ENCODE measurements at places on chromosomes 7 and 10. TPM values are rescaled to one million over a fixed set of nuclear protein-coding genes. Genes with fewer than 3 reads are reported as not detected.

GRCh38 chr10:14656052-14656730 lies 118.5 kb downstream of the FAM107B start:
- no peak for DNase-seq

- DNase-seq = no peak
Measured at GRCh38 chr7:104903044-104903443, 111.0 kb upstream of the KMT2E start.

GRCh38 chr10:61760943-61761824 lies 98.5 kb downstream of the CABCOCO1 start:
- peak; percentile 80 for DNase-seq

DNA sequence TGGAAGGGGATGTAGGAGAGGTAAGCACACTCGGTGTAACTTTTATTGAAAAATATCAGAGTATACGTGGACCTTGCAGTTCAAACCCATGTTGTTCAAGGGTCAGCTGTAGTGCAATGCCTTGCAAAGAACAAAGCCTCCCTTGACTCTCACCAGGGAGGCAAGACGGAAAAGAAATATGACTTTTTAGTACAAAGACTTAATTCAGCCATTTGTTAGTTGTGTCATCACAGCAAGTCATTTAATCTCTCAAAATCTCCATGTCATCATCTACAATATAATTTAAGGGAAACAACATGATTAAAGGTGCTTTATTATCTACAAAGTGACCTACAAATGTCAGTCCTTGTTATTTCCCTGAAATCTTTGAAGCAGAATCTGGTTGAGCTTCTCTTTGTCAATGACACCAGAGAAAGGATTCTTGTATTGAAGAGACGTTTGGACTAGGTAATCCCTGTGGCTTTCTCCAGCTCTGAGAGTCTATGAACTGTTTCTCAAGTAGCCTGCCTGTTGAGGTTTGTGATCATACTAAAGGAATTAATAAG lies 502.8 kb downstream of the REEP3 start:
- DNase-seq = no peak

DNA sequence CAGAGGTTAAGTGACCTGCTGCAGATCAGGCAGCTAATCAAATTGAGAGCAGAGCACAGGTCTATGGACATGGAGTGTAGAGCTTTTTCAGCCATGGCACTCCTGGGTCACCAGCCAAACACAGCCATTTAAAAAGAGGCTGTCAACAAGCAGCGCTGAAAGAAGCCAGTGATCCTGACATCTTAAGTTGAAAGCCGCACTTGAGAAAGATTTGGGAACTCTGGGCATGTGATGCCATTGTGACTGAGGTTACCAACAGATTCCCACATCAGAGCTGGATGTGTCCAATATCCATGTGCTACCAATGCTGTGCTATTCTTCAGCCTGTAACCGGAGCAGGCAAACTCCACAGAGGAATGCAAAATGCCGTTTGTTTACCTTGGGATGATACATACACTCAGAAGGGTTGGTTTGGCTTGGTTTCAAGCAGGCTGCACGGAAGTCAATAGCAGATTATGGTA lies 56.2 kb upstream of the ABLIM1 start:
- DNase-seq = peak; percentile 61

GRCh38 chr7:157575777-157576176 lies 239.0 kb downstream of the DNAJB6 start:
- DNase-seq = no peak

DNA sequence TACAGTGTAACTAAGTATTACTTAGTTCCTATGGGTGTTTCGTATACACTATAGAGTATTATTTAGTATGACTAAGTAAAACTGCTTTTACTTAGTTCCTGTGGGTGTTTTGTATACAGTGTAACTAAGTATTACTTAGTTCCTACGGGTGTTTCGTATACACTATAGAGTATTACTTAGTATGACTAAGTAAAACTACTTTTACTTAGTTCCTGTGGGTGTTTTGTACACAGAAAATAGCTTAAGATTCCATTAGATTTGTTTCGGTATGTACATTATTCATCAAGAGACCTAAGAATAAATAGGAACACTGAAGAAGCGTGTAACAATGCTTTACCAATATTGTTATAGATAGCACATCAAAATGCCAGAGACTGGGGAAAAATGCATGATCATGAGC lies 25.0 kb downstream of the IGF2BP3 start:
- DNase-seq = no peak

GRCh38 chr10:117544004-117544701 lies 1.6 kb downstream of the EMX2 start:
- no peak for DNase-seq

- DNase-seq = no peak
Measured at GRCh38 chr10:46215426-46215825, 71.4 kb upstream of the ANTXRL start.

GRCh38 chr10:527416-527815 lies 162.1 kb downstream of the DIP2C start:
- DNase-seq = no peak

DNA sequence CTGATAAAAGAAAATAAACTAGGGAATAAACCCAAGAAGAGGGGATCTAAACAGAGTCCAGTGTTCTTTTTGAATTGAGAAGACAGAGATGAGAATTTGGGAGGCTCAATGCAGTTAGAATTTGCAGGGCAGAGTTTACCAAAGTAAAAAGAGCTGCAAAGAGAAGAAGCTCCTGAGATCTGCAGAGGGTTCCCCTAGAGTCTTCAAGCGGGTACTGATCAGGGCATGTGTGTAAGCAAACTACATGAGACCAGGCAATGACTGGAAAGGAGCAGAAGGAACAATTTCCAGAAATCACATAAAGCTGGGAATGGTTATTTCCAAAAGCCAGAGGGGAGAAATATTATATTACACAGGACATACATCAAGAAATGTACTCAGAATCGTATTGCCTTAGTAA lies 58.1 kb upstream of the TES start:
- DNase-seq = no peak

DNA sequence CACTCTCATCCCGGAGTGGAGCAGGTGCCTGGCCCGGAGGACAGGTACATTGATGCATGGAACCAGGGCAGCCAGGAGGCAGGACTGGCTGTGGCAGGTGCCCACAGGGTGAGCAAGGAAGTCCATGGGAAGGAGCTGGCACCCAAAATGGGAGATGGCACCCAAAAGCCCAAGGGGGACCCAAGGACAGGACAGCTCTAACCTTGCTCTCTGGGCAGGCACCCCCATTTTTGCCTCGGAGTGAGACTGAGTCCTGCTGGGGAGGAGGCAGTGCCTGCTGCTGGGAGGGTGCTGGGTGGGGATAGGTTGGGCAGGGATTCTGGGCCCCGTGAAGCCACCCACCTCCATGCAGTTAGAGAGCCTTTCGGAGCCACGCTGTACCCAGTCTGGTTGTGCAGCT lies 234.5 kb downstream of the TCERG1L start:
- DNase-seq = no peak

DNA sequence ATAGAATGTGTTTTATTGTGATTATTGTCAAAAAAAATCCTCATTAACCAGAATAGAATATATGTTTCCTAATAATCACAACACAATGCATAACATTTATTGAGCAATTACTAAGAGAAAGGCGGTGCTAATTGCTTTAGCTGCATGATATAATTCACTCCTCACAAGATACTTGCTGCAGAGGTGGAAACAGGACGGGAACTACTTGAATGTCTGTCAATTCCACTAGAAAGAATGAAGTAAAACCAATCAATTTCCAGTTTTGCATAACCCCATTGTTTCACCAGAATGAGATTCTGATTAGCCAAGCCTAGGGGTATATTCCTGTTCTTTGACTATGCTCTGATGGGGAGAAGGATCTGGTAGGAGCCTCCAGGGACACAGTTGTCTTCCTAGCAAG lies 239.1 kb upstream of the NRP1 start:
- DNase-seq = no peak

DNA sequence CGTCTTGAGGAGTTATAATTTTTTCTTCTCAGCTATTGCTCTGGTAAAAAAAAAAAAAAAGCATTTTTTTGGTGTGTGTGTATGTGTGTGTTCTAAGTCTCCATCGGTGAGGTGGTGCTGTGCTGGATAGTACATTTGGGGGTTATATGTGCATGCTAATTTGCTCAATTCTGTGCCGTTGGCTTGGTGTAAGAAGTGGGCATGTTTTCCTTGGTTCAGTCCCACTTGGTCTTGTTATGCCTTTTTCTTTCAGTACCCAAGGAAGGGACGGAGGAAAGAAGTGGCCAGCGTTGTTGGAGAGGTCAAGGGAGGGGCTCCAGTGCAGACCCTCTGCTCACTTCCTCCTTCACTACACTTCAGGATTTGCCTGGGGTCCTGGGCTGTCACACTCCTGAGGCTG lies 20.4 kb downstream of the LRMDA start:
- no peak for DNase-seq

DNA sequence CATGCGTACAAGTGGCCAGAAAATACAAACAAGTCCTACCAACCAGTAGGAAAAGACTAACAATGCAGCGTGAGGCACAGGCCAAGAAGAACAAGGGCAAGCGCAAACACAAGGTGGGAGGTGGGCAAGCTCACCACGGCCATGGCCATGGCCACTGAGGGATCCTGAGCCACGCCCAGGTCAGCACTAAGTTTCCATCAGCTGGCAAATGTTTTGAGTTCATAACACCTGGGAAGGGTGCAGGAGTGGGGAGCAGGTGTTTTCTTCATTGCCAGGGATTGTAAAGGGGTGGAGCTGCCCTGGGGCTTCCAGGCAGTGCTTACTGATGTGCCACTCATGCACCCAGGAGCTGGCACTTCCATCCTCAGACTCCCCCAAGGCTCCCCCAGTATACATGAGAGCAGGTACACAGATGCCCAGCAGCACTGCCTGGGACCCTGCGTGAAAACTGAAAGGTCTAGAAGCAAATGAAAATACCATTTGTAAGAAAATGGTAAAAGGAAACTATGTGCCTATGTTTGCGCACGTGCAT lies 139.2 kb upstream of the RET start:
- DNase-seq = no peak

GRCh38 chr7:139820089-139820488 lies 9.0 kb upstream of the TBXAS1 start:
- no peak for DNase-seq

DNA sequence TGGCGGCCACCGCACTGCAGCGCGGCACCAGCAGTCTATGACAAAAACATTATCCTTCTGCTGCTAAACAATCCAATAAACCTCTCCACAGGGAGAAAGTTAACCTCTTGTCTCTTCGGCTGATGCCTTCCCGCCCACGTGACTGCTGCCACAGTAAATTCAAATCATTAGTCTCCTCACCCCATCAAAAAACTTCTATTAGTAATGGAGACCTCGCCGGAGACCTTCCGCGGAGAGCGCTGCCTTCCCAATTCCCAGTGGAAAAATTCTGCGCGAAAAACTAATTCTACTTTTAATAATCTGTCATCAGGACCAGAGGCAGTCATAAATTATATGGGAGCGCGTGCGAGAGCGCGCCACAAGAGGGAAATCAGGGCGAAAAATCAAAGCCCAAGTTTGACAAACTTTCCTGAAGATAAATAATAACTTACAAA lies 90.0 kb upstream of the PAX2 start:
- DNase-seq = no peak

DNA sequence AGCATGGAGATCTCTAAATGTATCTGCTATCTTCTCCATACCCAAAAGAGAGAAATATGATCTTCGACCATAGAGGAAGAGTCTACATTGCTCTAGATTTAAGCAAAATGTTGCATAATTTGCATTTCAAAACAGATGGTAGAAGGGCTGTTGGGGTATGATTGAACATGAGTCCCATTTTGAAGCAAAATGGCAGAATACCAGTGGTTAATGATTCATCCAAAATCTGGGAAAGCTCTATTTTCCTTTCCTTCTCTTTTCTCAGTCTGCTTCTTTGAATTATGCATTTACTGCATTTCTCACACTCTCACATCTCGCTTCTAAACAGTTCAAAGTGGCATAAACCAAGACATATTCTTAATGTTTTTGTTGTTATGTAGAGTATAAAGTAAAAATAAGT lies 178.5 kb downstream of the MACC1 start:
- DNase-seq = no peak

DNA sequence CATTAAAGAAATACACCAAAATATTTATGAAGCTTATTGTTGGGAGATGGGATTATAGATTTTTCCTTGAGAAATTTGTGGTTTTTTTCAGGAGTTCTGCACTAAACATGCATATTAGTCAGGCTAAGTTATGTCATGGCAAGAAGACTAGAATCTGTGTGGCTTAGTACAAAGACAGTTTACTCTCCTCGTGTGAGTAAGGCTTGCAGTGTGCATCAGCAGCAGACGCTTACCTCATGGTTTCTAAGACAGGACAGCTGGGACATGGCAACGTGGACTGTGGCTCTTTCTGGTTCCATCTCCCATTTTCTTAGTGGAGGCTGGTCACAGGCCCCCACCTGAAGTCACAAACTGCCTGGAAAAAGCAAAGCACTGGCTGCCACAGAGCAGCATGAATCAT lies 429.6 kb upstream of the VSTM2A start:
- DNase-seq = no peak

DNA sequence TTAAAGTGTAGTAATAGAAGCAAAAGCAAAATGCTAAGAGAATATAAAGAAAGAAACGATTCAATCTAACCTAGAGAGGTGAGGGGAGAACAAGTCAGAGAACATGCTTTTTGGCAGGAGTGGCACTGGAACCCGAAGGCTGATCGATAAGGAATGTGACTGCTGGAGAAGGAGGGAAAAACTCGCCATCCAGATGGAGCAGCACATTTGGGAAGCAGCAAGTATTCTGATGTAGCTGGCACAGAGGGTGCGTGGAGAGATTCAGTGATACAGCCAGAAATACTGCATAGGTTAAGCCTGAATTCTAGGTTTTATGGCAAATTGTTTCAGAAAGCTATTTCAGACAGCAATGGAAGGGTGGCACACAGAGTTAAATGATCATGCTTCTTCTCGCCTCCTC lies 42.0 kb downstream of the USP6NL start:
- no peak for DNase-seq

DNA sequence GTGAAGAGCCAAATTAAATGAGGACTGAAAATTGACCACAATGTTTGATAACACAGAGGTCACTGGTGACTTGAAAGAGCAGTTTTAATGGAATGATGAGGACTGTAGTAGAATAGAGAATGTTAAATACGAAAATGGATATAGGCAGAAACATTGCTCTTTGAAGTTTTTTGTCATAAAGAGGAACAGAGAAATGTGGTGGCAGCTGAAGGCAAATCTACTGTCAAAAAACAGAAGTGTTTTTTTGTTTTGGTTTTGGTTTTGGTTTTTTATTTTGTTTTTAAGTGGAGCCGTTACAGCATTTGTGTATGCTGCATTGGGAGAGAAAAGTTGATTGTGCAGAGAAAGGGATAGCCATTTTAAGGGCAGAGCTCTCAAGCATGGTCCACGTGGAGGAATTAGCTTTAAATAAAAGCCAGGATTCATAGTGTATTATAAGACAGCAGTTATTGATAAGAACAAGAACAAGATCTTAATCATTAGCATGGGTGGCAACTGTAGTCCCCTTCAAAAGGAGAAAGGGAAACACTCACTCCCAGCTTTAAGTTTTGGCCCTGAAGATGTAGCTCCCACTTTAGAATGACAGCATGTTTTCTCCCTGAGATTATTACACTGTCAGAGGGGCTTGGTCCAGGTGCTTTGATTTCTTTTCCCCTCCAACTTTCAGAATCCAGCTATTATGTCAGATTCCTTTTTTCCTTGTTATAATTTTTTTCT lies 156.7 kb upstream of the BET1 start:
- no peak for DNase-seq

- no peak for DNase-seq
Measured at GRCh38 chr10:122484276-122485060, 23.1 kb downstream of the HTRA1 start.

KLF14 gene
- not detected for total RNA-seq

SGCE gene
- 53.1 TPM for total RNA-seq

MYL10 gene
- not detected for total RNA-seq

GFRA1 gene
- 8.2 TPM for total RNA-seq

LRRN3 gene
- not detected for total RNA-seq

SLC26A3 gene
- not detected for total RNA-seq

PTPRZ1 gene
- total RNA-seq = not detected

PCBD1 gene
- total RNA-seq = 219 TPM

GPR85 gene
- total RNA-seq = not detected
